ENCODE measurements at places on chromosomes 6 and 20. TPM values are rescaled to one million over a fixed set of nuclear protein-coding genes. Genes with fewer than 3 reads are reported as not detected.

DNA sequence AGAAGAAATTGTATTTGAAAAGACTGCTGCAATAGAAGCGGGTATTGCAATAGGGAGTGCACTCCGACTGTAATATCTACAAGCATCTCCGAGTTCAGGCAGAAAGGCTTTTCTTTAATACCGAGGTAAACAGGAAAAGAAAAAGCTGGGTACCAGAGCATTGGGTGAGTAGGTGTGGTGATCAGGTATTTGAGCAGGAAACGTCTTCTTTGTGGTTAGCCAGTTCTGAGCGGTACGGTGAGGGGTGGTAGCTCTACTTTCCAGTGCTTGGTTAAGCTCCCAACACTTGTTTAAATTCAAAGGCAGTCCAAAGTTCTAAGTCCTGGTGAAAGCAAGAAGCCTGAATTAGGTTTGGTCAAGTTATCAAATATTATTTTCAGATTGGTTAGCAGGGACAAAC lies 404.1 kb downstream of the LMBRD1 start:
- H3K36me3 ChIP-seq: no peaks in the 10 kb centered on the region
- H3K4me3 ChIP-seq: no peak overlapping the region
- H3K27me3 ChIP-seq: no peaks in the 10 kb centered on the region
- DNase-seq: no peak

- DNase-seq: peak; percentile 60
- H3K4me1 ChIP-seq: peaks cover 7% of the 10 kb centered on the region
- H3K4me3 ChIP-seq: peak overlapping the region; percentile 85
- no peaks in the 10 kb centered on the region for H3K36me3 ChIP-seq
- no peaks in the 10 kb centered on the region for H3K27me3 ChIP-seq
- peak overlapping the region; percentile 99 for H3K27ac ChIP-seq
These were observed 2.1 kb downstream of the MYL9 start for GRCh38 chr20:36543184-36544133.

The CCN5 gene
- 39.0 TPM for total RNA-seq

DNA sequence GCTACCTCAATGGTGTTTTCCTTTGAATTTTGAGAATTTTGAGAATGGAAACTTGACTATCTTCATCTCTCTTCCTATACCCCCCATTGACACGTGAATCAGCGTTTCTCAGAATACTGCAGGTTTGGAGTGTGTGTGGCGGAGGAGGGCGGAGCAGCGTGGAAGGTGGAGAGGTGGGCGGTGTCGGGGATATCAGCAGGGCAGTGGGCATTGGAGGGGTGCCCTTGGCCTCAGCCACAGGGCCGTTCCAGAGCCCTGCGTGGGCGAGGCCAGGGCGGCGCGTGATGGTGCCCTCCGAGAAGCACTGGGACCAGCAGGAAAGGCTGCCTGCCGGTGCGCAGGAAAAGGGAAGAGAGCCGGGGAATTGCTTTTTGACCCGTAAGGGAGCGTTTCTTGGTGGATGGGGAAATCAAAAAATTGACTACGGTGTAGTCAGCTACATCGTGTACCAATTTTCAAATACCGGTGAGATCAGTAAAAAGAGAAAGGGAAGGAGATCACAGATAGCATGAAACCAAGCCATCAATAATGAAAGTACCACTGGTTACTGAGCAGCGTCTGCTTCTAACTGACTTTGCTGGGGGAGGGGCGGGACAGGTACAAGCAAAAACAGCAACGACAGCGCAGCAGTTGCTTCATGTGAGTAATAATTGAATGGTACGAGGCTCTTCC lies 82.7 kb upstream of the DUSP22 start:
- H3K27me3 ChIP-seq: no peaks in the 10 kb centered on the region
- no peaks in the 10 kb centered on the region for H3K4me1 ChIP-seq
- no peak for DNase-seq
- H3K36me3 ChIP-seq: no peaks in the 10 kb centered on the region
- no peak overlapping the region for H3K27ac ChIP-seq

The VSTM2L gene
- 0.33 TPM for total RNA-seq

The DZANK1 gene
- total RNA-seq: 6.9 TPM

The RNF39 gene
- 40.0 TPM for total RNA-seq

DNA sequence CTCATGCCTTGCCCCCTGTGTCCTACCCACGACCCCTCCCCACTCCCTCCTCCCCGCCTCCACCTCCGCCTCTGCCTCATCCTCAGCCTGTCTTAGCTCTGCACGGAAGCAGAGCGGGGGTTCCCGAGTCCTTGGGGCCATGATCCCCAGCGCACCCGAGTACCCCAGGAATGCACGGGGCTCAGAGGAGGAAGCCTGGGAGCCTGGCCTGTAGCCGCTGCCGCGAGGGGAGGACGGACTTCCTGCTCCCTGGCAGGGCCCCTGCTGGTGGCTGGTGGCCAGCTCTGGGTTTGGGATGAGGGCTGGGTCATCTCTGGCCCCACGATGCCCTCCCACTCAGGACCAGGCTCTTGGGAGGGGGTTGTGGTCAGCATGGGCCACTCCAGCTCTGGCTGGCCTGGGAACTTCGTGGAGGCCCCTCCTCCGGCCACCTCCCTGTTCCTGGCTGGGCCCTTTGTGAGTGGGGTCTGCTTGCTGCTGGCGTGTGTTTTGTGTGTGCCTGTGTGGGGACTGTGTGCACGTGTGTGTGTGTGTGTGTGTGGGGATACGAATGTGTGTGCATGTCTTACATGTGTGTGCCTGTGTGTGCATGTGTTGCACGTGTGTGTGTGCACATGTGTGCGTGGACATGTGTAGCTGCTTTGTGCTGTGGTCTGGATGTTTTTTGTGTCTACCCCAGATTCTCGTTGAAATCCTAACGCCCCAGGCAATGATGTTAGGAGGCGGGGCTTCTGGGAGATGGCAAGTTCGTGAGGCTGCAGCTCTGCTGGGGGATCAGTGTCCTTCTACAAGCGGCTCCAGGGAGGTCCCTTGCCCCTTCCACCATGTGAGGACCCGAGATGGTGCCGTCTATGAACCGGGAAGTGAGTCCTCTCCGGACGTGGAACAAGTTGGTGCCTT lies 1.3 kb upstream of the RBBP8NL start:
- no peak for DNase-seq
- H3K36me3 ChIP-seq: no peaks in the 10 kb centered on the region
- no peaks in the 10 kb centered on the region for H3K27me3 ChIP-seq

- no peak overlapping the region for H3K27ac ChIP-seq
- no peaks in the 10 kb centered on the region for H3K27me3 ChIP-seq
- no peak overlapping the region for H3K4me3 ChIP-seq
These were observed 136.8 kb downstream of the BFSP1 start for GRCh38 chr20:17394411-17394810.

GRCh38 chr6:150453357-150453756 lies 84.5 kb downstream of the IYD start:
- DNase-seq: no peak
- H3K27ac ChIP-seq: no peak overlapping the region
- H3K36me3 ChIP-seq: no peaks in the 10 kb centered on the region
- H3K4me1 ChIP-seq: no peaks in the 10 kb centered on the region

GRCh38 chr6:108690326-108691049 lies 129.8 kb downstream of the FOXO3 start:
- no peaks in the 10 kb centered on the region for H3K36me3 ChIP-seq
- H3K4me1 ChIP-seq: peaks cover 14% of the 10 kb centered on the region
- no peak overlapping the region for H3K4me3 ChIP-seq
- no peaks in the 10 kb centered on the region for H3K27me3 ChIP-seq
- DNase-seq: no peak
- peak overlapping the region; percentile 88 for H3K27ac ChIP-seq

- no peaks in the 10 kb centered on the region for H3K36me3 ChIP-seq
- no peaks in the 10 kb centered on the region for H3K27me3 ChIP-seq
- DNase-seq: no peak
- no peaks in the 10 kb centered on the region for H3K4me1 ChIP-seq
- no peak overlapping the region for H3K4me3 ChIP-seq
These were observed 5.2 kb downstream of the BCAS4 start for GRCh38 chr20:50799890-50800550.

GRCh38 chr6:2502096-2502997 lies 248.4 kb downstream of the MYLK4 start:
- no peak for DNase-seq
- no peaks in the 10 kb centered on the region for H3K27me3 ChIP-seq
- H3K36me3 ChIP-seq: no peaks in the 10 kb centered on the region
- H3K27ac ChIP-seq: peak overlapping the region; percentile 84
- peak overlapping the region; percentile 2 for H3K4me3 ChIP-seq

- peak overlapping the region; percentile 76 for H3K4me3 ChIP-seq
- no peaks in the 10 kb centered on the region for H3K4me1 ChIP-seq
- peak overlapping the region; percentile 86 for H3K27ac ChIP-seq
- H3K27me3 ChIP-seq: no peaks in the 10 kb centered on the region
- no peaks in the 10 kb centered on the region for H3K36me3 ChIP-seq
- DNase-seq: no peak
These were observed 71.5 kb downstream of the SOX4 start for GRCh38 chr6:21665110-21665391.

- H3K4me1 ChIP-seq: no peaks in the 10 kb centered on the region
- no peak overlapping the region for H3K4me3 ChIP-seq
- H3K36me3 ChIP-seq: no peaks in the 10 kb centered on the region
- H3K27me3 ChIP-seq: no peaks in the 10 kb centered on the region
These were observed 10.7 kb downstream of the MANEA start for GRCh38 chr6:95587989-95588388.

DNA sequence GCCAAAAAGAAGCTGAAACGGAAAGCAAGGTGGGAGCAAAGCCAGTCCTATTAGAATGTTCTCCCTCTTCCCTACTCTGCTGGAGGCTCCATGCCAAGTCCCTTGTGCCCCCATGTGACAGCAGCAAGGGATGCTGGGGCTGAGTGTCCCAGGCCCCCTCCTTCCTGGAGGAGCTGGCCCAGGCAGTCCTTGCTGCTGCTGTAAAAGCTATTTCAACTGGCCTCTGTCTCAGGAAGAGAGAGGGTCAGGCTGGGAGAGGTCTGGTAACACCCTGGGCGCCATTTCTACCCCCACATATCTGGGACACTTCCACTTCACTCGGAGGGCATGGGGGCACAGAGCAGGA lies 25.0 kb downstream of the TTBK1 start:
- no peaks in the 10 kb centered on the region for H3K4me1 ChIP-seq
- DNase-seq: no peak
- H3K27ac ChIP-seq: no peak overlapping the region
- H3K36me3 ChIP-seq: no peaks in the 10 kb centered on the region

DNA sequence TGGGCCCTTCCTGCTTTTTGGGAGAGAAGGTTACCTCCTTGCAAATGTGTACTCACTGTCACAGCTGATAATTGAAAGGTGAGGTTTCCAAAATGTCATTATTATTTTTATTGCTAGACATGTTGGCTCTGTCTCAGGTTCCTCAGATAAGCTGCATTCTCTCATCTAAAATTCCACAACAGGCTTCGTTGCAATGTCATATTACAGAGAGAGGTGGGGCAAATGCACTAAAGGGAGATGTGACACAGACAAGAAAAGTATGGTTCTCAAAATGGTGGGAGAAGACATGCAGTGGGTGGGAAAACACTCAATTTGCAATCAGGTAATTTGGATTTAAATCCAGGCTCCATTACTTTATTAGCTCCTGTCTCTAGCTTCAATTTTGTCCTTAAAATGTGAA lies 256.4 kb upstream of the POU3F2 start:
- H3K4me1 ChIP-seq: no peaks in the 10 kb centered on the region
- no peak overlapping the region for H3K4me3 ChIP-seq
- no peaks in the 10 kb centered on the region for H3K27me3 ChIP-seq
- H3K36me3 ChIP-seq: no peaks in the 10 kb centered on the region

DNA sequence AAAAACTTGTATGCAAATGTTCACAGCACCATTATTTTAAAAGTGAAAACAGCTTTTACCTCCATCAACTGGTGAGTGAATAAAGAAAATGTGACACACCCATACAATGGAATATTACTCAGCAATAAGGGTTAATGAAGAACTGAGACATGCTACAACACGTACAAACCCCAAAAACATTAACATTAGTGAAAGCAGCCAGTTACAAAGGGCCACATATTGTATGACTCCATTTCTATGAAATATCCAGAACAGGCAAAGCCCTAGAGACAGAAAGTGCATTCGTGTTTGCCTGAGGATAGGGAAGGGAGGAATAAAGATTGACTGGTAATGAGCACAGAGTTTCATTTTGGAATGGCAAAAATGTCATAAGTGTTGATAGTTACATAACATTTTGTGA lies 21.5 kb downstream of the EPM2A start:
- H3K4me1 ChIP-seq: no peaks in the 10 kb centered on the region
- H3K27me3 ChIP-seq: no peaks in the 10 kb centered on the region
- no peak overlapping the region for H3K4me3 ChIP-seq
- H3K36me3 ChIP-seq: no peaks in the 10 kb centered on the region

The PGC gene
- total RNA-seq: 3.2 TPM

The ZNF341 gene
- total RNA-seq: 1.8 TPM

The SLC22A16 gene
- 0.33 TPM for total RNA-seq

The HMGA1 gene
- total RNA-seq: 12.8 TPM

GRCh38 chr20:19260412-19261090 lies 48.1 kb downstream of the SLC24A3 start:
- H3K27ac ChIP-seq: no peak overlapping the region
- no peak for DNase-seq
- no peaks in the 10 kb centered on the region for H3K4me1 ChIP-seq
- H3K4me3 ChIP-seq: no peak overlapping the region

DNA sequence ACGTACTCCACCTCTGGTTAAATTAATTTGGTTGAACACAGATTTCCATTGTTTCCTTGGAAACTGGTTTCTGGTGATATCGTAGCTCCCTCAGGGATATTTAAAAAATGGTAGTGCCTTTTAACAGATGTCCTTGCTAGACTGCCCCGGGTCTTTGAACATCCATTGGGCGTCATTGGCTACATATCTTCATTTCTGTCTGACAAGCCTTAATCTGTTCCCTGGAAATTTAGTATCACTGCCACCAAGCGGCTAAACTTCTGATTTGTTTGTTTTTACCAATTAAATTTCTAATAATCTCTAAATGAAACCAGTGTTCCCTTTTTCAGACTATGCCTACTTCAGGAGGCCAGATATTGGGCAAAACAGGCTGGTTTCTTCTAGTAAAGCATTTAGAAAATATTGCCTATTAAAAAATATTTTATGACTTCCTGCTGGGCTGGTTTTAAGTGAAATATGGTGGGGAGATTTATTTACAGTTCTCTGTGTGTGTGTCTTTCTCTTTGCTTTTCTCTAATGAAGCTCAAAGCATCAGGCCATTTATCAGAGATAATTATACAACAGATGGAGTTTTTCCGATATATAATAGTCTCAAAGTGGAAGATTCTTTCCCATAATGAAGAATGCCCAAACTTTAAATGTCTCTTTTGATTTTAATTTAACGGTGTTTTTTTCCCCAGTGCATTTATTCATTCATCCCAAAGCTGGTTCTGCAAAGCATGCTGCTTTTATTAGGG lies 249.5 kb downstream of the ZFAND3 start:
- no peak overlapping the region for H3K4me3 ChIP-seq
- H3K4me1 ChIP-seq: no peaks in the 10 kb centered on the region
- no peak overlapping the region for H3K27ac ChIP-seq
- H3K27me3 ChIP-seq: no peaks in the 10 kb centered on the region
- no peak for DNase-seq

The OPN5 gene
- total RNA-seq: not detected

All from breast epithelium (tissue), 4 donors.